Urothelium cell line (cell line): ENCODE measurements at places on chromosomes 7 and 10.

DNA sequence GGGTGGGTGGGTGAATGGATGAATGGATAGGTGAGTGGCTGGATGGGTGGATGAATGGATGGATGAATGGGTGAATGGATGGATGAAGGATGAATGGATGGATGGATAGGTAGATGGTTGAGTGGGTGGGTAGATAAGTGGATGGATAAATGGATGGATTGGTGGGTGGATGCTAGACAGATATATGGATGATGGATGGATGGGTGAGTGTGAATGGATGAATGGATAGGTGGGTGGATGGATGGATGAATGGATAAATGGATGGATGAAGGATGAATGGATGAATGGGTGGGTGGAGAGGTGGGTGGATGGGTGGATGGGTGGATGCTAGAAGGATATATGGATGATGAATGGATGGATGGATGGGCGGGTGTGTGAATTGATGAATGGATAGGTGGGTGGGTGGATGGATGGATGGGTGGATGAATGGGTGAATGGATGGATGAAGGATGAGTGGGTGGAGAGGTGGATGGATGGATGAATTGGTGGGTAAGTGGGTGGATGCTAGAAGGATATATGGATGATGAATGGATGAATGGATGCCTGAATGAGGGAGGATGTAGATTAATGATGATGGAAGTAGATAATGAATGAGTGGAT lies 20.4 kb downstream of the ELFN1 start:
- no peak for DNase-seq

DNA sequence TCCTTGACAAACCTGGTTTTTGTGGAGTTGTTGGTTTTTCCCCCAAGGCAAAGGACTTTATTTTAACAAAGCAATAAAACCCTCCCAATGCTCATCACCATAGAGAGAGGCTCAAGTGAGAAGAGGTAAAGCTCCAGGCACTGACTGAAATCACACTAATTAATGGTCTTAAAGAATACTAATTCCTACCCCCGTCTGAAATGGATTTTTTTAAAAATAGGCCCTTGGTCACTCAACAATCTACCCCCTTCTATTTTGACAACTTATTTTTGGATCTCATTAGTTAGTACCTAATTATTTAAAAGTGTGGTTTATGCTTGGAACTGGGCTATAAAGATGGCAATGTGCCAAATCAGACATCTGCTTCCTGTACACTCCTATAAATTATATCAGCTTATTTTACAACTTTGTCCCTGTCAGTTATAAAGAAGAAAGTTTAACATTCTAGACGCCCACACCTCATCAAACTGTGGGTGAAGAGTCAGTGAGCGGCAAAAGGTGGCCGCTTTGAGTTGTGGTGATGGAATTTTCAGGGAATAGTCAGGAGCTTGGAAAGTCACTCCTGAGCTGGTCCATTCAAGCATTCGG lies 10.6 kb downstream of the GLI3 start:
- no peak for DNase-seq

DNA sequence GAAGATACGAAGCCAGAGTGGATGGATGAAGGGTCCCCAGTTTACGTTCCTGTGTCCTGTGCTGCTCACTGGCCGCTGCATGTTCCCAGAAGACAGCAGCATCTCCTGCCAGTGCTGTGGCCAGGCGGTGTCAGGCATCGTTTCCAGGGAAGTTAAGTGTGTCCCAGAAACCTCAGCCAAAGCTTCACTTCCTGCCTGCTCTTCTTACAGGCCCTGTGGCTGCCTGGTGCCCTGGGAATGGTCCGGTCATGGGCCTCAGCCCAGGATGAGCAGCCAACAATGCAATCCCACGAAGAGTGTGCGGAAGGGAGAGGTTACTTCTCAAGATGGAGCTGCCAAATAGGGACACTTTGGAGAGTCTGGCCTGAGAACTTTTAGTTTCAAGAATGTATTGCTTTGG lies 99.7 kb upstream of the TARP start:
- no peak for DNase-seq

DNA sequence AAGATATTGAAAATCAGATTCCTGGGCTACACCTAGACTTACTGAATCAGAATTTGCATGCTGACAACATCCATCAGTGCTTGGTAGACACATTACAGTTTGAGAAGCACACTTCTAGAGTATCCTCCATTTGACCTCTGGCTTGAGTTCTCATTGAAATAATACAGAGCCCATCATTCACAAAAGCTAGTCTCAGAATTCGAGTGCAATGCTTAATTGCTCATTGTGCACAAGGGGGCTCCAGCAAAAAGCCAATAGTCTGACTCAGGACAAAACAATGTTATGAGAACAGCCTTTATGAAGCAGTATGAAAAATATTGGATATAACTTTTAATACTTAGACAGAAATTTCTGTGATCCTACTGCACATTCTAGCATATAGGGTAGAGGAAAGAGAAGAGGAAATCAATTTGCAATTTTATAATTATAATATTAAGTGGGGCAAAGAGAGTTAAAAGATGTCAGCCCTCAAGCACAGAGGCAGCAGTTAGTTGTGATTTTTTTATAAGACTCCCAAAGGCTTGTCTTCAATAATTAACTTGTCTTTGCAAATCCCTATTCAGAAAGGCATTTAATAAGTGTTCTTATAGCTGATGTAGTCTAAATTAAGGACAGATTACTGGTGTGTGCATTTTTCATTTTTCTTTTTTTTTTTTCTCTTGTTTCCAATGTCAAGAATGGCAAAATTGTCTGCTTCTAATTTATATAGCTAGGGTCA lies 105.8 kb upstream of the ANK3 start:
- DNase-seq, result peak; percentile 50

- no peak for DNase-seq
Measured at GRCh38 chr10:78780551-78780961, 288.2 kb upstream of the ZMIZ1 start.

DNA sequence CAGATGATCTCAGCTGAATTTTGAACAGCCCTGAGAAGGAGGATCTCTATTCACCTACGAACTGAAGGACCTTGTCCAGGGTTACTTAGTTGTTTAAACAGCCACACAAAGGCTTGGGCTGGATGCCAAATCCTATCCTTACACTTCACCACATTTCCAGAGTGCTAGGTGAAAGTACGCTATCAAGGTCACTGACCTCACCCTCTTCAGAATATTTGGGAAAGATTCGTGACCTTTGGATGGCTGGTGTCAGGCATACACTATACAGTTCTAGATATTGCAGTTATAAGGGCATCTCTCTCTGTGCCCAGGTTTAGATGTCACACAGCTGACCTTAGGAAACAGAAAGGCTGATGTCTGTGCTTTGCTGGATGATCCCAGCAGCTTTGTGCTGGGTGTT lies 61.2 kb upstream of the ABLIM1 start:
- no peak for DNase-seq

DNA sequence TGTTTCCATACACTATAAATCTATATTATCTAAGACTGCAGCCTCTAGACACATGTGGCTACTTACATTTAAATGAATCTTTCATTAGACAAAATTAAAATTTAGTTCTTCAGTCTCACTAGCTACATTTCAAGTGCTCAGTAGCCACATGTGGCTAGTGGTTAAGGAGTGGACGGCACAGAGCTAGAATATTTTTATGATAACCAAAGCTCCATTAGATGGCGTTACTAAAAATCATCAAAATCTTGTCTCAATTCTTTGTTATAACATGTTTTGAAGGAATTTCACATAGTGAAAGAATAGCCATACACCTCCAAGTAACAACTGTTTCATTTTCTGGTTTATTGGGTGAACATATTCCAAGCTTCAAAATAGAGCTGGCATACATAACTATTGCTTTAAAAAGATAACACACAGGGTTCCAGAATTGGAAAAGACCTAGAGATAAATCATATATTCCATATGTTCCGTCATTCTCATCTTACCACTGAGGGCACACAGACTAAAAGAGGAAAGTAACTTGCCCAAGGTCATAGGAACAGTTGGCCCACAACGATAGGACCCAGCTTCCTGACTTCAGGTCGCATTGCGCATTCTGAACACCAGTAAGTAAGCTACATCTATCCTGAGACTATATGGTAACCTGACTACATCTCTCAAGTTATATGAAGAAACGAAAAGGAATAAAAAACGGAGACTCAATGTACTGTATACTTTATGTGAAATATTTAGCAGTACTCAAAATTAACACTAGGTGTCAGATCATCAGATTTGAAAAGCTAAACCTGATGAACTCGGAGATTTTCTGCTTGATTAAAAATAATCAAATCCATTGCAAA lies 66.6 kb downstream of the CAV1 start:
- DNase-seq, result no peak

DNA sequence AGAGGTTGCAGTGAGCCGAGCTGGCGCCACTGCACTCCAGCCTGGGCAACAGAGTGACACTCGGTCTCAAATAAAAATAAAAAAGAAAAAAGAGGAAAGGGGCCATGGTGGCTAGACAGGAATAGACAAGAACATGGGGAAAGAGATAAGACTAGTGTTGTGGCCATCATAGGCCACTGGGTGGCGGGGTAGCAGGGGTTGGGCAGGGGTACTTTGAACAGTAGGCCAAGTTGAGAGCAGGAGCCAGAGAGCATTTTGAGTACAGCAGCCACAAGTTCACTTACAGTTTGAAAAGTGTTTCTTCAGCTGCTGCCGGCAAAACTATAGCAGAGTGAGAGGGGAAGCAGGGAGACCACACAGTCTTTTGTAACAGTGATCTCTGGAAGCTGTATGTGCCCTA lies 656.0 kb downstream of the CNTNAP2 start:
- DNase-seq, result no peak

- no peak for DNase-seq
Measured at GRCh38 chr10:57162231-57162630, 801.2 kb upstream of the ZWINT start.

DNA sequence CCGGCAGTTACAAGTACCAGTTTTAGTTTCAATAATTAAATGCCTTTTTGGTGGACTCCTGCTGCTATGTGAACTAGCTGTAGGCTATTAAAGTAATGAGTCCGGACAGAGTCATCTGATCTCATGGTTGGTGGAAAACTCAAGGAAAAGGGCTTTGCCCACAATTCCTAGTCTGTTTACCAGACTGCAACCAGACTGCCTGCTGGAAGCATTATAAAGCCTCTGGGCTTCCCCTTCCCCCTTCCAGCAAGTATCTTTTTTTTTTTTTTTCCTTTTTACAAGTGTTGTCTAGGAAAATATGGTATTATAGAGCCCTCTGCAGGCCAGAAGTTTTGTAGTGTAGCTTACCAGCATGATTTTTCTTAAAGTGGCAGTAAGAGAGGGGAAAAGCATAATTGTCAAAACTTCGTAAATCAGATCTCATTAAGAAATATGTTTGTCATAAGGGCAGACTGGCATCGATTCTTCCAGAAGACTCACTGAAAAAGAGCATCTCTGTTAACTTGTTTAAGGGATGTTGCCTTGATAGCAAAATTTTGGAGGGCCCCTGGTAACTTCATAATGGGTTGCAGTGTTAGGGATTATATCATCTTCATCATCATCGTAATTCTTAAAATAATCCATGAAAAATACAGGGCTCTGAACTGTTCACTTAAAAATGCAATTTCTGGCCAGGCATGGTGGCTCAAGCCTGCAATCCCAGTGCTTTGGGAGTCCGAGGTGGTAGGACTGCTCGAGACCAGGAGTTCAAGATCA lies 181.3 kb downstream of the TAX1BP1 start:
- peak; percentile 70 for DNase-seq

DNA sequence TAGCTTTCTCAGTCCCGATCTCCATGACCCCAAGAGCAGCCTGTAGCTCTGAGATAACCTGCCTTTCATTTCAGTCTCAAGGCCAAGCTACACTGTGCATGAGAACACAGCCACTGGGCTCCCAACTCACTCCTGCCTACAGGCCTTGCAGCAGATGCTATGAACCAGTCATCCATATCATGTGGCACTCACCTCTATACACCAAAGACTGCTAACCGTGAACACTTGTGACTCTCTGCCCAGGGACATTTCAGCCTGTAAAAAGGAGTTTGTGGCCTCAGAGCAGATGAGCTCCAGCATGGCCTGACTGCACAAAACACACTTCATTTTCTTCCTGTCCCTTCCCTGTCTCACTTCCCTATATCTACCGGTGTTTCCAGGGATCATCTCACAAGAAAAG lies 56.9 kb upstream of the NPY start:
- no peak for DNase-seq

DNA sequence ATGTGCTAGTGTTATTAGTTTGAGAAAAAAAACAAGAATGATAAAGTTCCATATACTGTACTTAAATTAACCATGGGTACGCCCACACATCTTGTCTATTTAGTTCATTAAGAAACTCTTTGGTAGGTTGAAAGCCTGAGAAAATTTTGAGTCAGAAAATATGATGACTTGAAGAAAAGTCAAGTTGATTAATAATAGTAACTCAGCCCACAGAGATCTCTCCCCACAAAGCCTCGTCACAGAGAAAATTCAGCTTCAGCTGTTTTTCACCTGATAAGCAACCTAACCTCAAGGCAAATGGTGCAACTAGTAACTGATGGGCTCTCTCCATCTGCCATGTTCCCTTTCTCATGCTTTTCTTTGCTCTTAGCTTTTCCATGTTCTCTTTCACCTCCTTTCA lies 1021.6 kb downstream of the GATA3 start:
- no peak for DNase-seq

GRCh38 chr7:104029765-104030164 lies 40.3 kb upstream of the RELN start:
- DNase-seq, result no peak

- no peak for DNase-seq
Measured at GRCh38 chr7:71507680-71508602, 376.0 kb downstream of the GALNT17 start.

DNA sequence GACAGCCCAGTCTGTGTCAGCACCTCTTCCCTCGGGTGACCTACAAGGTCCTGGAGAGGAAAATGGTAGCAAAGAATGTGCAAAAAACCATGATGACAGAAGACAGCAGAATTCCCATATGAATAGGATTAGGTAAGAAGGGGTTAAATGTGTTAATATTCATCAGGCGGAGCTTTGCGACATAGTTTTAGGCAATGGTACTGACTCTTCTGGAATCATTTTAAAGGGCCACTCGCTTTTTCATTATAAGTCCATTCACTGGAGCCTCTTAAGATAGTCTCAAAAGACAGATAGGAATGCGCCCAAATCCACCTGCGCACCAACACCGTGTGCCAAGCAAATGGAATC lies 38.2 kb downstream of the DLG5 start:
- no peak for DNase-seq

GRCh38 chr10:98264378-98265065 lies 3.5 kb downstream of the LOXL4 start:
- no peak for DNase-seq

DNA sequence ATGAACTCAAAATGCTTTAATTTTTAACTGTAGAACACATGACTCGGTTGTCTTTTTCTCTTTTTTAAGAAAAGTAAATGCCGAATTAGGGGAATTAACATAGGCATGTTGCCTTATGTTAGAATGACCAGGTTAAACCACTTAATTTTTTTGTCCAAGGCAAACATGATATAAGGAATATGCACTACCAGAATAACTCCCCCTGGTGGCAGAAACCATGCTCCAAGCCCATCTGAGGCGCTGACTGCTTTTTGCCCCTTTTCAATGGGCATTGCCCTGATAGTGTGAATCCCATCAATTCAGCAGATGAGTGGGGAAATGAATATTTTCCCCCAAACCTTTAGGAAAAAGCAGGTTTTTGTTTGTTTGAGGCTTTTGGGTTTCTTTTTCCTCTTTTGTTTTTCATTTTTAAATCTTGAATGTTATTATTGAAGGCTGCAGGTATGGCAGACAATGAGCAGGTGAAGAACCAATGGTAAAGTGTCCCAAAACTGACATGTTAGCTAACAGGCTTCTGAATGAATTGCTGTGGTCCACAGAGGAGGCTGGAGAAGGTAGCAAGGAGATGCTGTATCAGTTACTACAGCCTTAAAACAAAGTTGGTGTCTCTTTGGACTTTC lies 284.3 kb downstream of the SORCS3 start:
- DNase-seq, result peak; percentile 31

- DNase-seq, result no peak
Measured at GRCh38 chr10:27710014-27710413, 35.6 kb downstream of the MKX start.

- DNase-seq, result no peak
Measured at GRCh38 chr10:484925-485661, 204.4 kb downstream of the DIP2C start.
